MG63 (cell line): ENCODE measurements at places on chromosomes 12 and 14. TPM values are rescaled to one million over a fixed set of nuclear protein-coding genes. Genes with fewer than 3 reads are reported as not detected.
A peak's percentile ranks its signal among the peaks of the same experiment; 100 is the strongest.

DNA sequence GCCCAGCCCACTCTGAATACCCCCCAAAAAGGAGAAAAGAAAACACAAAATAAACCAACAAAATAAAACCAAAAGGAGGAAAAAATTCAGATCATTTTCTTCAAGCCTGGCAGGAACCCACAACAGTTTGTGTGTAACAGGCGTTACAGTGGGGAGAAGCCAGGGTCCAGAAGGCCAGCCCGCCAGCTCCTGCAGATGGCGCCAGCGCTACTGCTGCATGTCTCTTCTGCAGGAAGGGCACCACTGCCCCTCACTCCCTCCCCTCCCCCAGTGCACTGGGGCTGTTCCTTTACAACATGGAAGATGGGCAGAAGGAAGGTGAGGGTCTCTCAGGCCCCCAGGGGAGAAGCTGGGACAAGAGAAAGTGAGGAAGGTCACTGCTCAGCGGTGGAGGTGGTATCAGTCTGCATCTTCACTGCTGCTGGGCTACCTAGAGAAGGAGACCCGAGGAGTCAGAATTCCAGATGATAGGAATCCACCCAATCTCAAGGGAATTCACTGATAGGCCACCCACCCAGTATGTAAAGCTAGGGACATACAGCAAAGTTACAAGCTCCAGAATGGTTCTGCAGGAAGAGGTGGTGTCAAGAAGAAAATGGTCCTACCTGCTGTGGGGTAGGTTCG is 2.3 kb upstream of the NOP2 start:
- peak; percentile 69 for DNase-seq

GRCh38 chr12:122896662-122897061 is 738 bp upstream of the VPS37B start:
- DNase-seq: no peak

- DNase-seq: no peak
These were observed 31.0 kb upstream of the RD3L start for GRCh38 chr14:103973354-103973753.

E2F7 gene
- 2.4 and 2.5 TPM in 2 replicates for total RNA-seq

RHOJ gene
- not detected in 2 replicates for total RNA-seq

HSP90B1 gene
- total RNA-seq: 364 and 534 TPM in 2 replicates
